Calu3 (cell line): ENCODE measurements at places on chromosomes 1 and 21. TPM values are rescaled to one million over a fixed set of nuclear protein-coding genes. Genes with fewer than 3 reads are reported as not detected.

Gene HSD3B1
- not detected in 2 replicates for total RNA-seq

Gene PLPPR4
- total RNA-seq: 0.12 TPM in 1 of 2 replicates, not detected in the other

GRCh38 chr1:2148691-2149090 is 45.9 kb downstream of the FAAP20 start:
- no peak overlapping the region for H3K4me3 ChIP-seq
- H3K27me3 ChIP-seq: no peaks in the 10 kb centered on the region
- no peak overlapping the region for H3K27ac ChIP-seq
- H3K4me1 ChIP-seq: no peaks in the 10 kb centered on the region

GRCh38 chr1:66731170-66731865 is 20.9 kb upstream of the DYNLT5 start:
- no peak overlapping the region for H3K4me3 ChIP-seq
- no peaks in the 10 kb centered on the region for H3K4me1 ChIP-seq
- no peaks in the 10 kb centered on the region for H3K36me3 ChIP-seq
- no peaks in the 10 kb centered on the region for H3K27me3 ChIP-seq
- H3K27ac ChIP-seq: no peak overlapping the region

DNA sequence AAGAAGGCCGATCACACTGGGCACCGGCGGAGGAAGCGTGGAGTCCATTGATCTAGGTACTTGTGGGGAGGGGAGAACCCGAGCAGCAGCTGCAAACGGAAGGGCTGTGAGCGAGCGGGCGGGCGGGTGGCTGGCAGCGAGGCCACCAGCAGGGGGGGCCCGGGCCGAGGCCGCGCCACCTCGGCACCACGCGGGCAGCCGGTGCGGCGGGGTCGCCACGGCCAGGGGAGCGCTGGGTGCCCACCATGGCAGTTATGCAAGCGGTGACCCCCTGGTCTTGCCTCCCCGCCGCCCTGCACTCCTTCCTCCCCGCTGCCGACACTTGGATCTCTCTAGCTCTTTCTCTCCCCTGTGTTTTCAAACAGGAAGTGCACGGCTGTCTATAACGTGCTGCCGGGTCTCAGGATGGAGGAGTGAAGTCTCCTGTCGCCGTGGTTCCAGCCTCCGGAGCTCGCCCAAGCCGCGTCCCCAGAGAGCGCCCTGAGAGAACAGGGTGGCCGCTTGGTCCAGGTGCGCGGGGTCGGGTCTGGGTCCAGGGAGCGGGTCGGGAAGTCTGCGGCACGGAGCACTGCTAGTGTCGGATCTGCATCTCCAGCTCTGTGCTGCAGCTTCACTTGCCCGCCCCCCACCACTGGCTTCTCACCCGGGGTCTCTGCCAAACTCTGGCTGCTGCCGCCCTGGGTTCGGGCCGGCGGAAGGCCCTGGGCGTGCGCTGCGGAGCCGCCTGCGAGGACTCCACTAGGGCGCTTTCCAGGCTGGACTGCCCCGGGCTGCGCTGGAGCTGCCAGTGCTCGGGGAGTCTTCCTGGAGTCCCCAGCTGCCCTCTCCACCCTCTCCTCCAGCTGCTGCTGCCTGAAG is 22.7 kb downstream of the LRRC8D start:
- H3K27ac ChIP-seq: peak overlapping the region; percentile 84
- H3K4me1 ChIP-seq: peaks cover 8% of the 10 kb centered on the region
- peaks cover 24% of the 10 kb centered on the region for H3K36me3 ChIP-seq
- peak overlapping the region; percentile 93 for H3K4me3 ChIP-seq
- no peaks in the 10 kb centered on the region for H3K27me3 ChIP-seq

GRCh38 chr1:229070168-229070567 is 200.7 kb upstream of the RAB4A start:
- no peaks in the 10 kb centered on the region for H3K4me1 ChIP-seq
- H3K36me3 ChIP-seq: no peaks in the 10 kb centered on the region
- DNase-seq: peak; percentile 73
- no peak overlapping the region for H3K27ac ChIP-seq

- no peaks in the 10 kb centered on the region for H3K27me3 ChIP-seq
- no peaks in the 10 kb centered on the region for H3K4me1 ChIP-seq
- no peak for DNase-seq
- no peak overlapping the region for H3K27ac ChIP-seq
- peaks cover 19% of the 10 kb centered on the region for H3K36me3 ChIP-seq
These were observed 5.3 kb downstream of the VANGL1 start for GRCh38 chr1:115647047-115647446.

DNA sequence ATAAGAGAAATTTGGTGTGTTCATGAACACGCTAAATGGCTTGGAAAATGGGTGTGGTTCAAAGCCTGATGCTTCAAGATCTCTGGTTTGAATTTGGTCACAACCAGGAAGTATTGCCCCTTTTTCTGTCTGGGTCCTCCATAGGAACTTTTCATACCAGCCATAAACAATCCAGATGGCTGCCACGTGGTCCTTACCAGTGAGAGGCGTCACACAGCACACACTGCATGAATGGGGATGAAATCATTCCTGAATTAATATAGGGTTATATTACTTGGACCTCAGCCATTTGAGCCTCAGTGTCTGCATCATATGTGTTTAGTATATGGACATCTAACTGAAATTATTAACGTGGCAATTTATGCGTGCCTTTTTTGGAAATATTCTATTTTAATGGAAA is 64.0 kb downstream of the PRRX1 start:
- H3K27me3 ChIP-seq: no peaks in the 10 kb centered on the region
- no peak overlapping the region for H3K4me3 ChIP-seq
- no peak overlapping the region for H3K27ac ChIP-seq
- DNase-seq: no peak
- peaks cover 11% of the 10 kb centered on the region for H3K4me1 ChIP-seq

GRCh38 chr1:108829498-108829916 is 27.4 kb downstream of the AKNAD1 start:
- no peak overlapping the region for H3K4me3 ChIP-seq
- H3K4me1 ChIP-seq: peaks cover 24% of the 10 kb centered on the region
- H3K27me3 ChIP-seq: no peaks in the 10 kb centered on the region
- no peak overlapping the region for H3K27ac ChIP-seq

DNA sequence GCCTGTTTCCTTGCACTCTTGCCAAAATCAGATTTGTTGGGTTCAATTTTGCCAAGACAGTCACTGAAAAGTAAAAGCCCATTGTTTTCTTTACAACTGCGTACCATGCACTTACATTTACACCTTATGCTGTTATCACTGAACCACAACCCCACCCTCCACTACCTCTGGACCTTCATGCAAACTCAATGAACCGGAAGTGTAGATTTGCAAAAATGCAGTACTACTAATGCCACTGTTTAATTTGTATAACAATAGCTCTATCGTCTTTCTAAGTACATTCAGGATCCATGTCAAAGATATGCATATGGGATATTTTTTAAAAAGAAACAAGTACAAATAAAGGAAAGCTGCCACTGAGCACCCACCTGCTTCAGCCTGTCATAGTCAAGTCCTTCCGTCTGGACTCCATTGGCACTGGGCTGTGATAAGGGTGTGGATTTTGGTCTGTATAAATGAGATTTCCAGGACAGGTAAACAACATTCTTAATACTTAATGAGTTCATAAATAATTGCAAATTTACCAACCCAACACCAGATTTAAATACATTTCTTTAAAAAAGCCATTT is 72.9 kb upstream of the LBR start:
- H3K27me3 ChIP-seq: no peaks in the 10 kb centered on the region
- H3K36me3 ChIP-seq: peaks cover 11% of the 10 kb centered on the region
- DNase-seq: no peak
- H3K27ac ChIP-seq: no peak overlapping the region
- no peak overlapping the region for H3K4me3 ChIP-seq

DNA sequence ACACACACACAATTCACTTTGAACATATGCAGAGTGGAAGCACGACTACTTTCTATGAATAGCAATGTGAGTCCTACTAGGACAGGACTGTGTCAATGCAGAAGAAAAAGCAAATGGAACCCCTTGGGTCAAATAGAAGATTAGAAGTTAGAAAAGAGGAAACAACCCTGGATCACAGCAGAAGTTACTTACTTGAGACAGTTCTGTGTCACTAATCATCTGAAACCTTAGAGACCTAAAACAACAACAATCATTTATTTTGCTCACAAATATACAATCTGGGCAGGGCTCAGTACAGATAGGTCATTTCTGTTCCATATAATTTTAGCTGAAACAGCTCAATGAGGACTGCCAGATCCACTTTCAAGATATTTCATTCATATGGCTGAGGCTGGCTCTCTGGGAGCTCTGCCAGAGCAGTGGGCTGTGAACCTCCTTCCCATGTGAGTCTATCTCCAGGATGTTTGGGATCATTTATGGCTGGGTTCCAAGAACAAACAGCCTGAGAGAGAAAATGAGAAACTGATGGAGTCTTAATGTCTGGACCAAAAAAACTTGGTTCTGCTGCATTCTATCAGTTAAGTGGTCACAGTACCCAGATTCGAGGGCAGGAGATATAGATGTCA is 42.5 kb upstream of the IL10 start:
- no peak for DNase-seq
- no peak overlapping the region for H3K27ac ChIP-seq
- H3K36me3 ChIP-seq: no peaks in the 10 kb centered on the region

DNA sequence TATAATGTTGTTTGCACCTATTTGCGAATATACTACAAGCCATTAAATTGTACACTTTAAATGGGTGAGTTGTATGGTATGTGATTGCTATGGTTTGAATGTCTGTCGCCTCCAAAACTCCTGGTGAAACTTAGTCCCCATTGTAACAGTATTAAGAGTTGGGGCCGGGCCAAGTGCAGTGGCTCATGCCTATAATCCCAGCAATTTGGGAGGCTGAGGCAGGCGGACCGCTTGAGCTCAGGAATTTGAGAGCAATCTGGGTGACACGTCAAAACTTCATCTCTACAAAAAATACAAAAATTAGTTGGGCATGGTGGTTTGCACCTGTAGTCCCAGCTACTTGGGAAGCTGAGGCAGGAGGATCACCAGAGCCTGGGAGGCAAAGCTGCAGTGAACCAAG is 12.0 kb upstream of the SIM2 start:
- H3K4me3 ChIP-seq: no peak overlapping the region
- no peaks in the 10 kb centered on the region for H3K4me1 ChIP-seq
- no peak overlapping the region for H3K27ac ChIP-seq

- no peak overlapping the region for H3K27ac ChIP-seq
- H3K4me1 ChIP-seq: no peaks in the 10 kb centered on the region
- no peaks in the 10 kb centered on the region for H3K27me3 ChIP-seq
These were observed 4.5 kb downstream of the LIN9 start for GRCh38 chr1:226304291-226304955.

DNA sequence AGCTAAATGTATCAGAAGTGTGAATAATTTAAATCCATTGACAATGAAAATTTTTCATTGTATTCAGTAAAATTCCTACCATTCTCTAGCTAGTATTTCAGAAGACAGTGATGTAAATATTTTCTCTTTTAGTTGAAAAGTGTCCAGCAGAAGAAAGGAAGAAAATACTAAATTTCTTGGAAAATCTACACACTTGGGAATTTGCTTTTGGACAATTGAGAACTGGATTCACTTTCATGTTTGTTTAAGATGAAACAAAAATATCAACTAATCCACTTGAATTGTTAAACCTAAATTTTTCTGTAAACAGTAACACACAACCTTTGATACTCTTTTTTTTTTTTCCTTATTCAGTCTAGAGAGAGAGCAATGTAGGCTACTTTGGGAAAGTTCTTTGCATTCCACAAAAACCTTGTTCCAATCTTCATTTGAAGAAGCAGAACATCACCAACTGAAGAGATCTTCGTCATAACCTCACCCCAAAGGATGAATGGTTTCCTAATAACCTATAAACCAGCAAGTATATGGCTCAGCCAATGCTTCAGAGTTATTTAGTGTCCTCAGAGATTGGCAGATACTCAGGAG is 155.1 kb upstream of the GORAB start:
- H3K4me1 ChIP-seq: no peaks in the 10 kb centered on the region
- no peaks in the 10 kb centered on the region for H3K27me3 ChIP-seq
- H3K27ac ChIP-seq: no peak overlapping the region
